ENCODE measurements at places on chromosomes 5 and 9.

DNA sequence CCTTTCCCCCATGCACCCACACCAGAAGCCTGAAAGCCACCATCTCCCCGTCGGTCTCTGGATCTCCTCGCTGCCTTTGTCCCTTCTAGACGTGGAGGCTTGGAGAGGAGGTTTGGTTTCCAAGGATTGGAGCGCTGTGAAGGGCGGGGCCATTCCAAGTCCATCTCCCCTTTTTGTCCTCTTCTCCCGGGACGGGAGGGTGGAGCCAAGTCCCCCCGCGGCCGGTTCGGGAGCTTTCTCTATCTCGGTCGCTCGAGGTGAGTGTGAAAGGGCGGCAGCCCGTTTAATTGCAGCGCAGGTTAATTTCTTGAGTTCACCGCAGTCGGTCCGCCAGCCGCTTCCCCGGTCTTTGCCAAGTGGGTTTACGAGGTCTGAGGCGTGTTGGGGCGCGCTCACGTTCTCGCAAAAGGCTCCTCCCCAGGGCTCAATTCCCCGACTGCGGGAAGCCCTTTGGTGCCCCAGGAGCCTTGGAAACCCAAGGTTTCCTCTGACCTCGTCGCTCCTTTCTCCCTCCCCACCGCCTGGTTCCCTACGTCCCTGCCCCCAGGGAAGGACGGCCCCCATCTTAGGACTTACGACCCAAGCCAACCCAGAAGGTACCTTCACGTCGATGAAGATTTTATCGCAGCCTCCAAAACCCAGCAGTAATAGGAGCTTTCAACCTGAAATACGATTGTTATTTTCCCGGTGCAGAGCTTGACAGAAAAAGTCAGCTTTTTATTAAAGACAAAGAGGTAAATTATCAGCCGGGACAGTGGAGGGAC lies 2.8 kb upstream of the ZNF462 start:
- DNase-seq, result no peak

GRCh38 chr9:25117791-25118190 lies 560.5 kb downstream of the TUSC1 start:
- no peak for DNase-seq

DNA sequence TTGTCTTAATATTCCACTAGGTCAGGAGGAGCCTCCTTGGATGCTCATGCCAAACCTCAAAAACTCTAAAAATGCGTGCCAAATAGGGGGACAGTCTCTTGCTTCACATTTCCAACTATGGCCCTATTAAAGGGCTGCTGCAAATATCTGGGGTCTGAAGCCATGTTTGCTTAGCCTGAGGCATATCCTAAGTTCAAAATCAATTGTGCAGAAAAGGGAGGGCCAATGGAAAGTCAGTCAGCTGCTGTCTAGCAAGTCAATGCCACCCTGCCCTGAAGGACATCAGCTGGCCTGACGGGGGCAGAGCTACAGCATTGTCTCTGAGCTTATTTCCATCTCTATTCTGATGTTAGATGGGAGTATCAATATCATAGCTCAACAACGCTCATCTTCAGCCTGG lies 93.6 kb downstream of the SH3TC2 start:
- no peak for DNase-seq

GRCh38 chr9:106532306-106533015 lies 330.5 kb upstream of the ZNF462 start:
- DNase-seq, result no peak

GRCh38 chr5:149652697-149653096 lies 71.4 kb downstream of the ARHGEF37 start:
- DNase-seq, result no peak

DNA sequence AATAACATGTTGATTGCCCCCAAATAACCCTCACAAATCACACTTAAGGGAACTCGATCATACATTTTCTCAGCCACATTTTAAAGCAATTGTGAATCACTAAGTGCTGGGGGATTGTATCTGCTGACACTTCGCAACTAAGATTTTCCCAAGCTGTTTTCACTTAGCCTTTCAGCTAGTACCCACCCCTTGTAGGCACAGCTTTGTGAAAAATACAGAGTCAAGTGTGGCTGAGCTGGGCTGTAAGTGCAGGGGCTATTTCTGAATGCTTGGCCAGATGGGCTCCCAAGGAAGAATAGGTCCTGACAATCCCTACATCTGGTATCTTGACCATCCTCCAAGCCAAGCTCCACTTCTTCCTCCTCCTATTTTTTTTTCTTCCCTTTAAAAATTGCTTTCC lies 289.2 kb upstream of the NMUR2 start:
- DNase-seq, result no peak

- no peak for DNase-seq
Observed at GRCh38 chr5:153794327-153794726, 244.4 kb downstream of the FAM114A2 start.

GRCh38 chr5:150279330-150280020 lies 10.1 kb downstream of the CAMK2A start:
- no peak for DNase-seq

DNA sequence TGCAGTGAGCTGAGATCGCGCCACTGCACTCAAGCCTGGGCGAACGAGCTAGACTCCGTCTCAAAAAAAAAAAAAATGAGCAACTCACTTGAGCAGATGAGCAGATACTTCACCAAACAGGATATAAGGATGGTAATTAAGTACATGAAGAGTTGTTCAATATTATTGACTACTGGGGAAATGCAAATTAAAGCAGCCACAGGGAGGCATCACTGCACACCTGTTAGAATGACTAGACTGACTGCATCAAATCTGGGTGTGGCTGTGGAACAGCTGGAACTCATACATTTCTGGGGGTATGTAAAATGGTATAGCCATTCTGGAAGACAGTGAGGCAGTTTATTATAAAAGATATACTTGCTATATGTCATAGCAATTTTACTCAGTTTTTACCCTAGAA lies 93.0 kb downstream of the WNK2 start:
- no peak for DNase-seq

DNA sequence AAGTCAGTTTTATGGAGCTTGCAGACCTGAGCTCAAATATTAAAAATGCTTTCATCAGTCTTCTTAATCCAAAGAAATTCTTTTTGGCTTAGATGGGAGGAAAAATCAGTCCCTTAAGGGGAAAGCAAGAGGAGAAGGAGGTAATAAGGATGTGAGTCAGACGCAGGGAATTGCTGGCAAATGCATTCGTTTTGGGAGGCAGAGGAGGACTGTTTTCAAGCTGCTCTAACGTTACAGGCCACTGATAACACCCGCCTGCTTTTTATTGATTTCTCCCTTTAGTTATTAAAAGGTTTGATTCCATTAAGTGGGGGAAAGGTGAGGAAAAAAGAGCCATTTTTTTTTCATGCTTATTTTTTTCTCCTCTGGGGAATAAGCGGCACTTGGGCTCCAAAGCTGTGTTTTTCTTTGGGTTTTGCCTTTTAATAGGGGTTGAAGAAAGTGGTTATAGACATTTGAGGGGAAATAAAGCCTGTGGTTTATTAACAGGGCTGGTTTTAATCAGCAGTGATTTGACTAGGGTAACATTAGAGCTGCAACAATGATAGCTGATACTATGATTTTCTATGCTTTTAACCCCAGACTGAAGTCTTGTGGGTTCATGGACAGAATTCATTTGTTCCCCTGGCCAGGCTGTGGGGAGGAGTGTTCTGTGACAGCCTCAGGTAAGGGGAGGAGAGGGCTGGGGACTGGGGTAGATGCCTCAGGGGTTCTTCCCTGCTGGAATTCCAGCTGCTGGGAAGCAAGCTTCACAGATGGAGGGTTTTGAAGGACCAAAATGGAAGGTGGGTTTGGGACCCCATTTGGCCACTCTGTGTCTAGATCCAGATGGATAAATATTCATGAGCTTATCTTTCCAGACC lies 225.2 kb downstream of the GAS1 start:
- DNase-seq, result no peak

DNA sequence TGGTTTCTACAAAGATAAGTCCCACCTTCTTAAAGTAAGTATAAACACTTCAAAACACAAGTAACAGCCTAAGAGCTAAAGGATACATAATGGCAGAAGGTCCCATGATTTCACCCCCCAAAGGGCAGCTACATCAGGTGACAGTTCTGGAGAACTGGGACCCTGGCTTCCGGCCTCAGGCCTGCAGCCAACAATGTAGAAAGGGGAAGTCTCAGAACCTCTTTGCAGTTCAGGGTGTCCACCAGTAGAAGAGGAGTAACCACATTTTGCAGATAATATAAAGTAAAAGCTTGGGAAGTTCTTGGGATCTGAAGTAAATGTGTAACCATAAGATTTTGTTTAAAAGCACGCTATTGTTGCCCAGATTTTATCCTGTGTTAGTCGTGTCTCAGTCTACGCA lies 267.4 kb upstream of the VLDLR start:
- no peak for DNase-seq

GRCh38 chr5:132295505-132296411 lies 1.6 kb downstream of the SLC22A4 start:
- DNase-seq, result no peak

DNA sequence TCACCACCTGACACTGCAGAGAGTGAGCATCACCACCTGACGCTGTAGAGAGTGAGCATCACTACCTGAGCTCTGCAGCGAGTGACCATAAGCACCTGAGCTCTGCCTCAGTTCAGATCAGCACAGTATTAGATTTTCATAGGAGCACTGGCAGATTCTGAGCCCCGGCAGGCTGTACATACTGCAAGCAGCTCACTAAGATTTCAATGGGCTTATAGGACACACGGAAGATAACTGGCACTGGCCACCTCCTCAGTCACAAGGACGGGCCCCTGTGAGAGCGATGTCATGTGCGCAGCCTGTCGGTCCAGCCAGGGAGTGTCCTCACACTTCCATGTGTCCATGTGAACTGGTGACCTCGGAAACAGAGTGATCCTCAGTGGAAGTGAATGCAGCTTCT lies 153.5 kb upstream of the IRX2 start:
- DNase-seq, result no peak

- DNase-seq, result no peak
Observed at GRCh38 chr9:130497139-130497538, 52.4 kb downstream of the ASS1 start.

GRCh38 chr5:135441350-135441831 lies 5.8 kb downstream of the DCANP1 start:
- DNase-seq, result no peak

Measured in stimulated activated CD4-positive, alpha-beta T cell treated with anti-CD3 and anti-CD28 coated beads, Interleukin-2, amount 100 ng/mL, for 24 hours (primary cell).